Thymus (tissue), 14 donors: ENCODE measurements at places on chromosomes 12 and 14.

DNA sequence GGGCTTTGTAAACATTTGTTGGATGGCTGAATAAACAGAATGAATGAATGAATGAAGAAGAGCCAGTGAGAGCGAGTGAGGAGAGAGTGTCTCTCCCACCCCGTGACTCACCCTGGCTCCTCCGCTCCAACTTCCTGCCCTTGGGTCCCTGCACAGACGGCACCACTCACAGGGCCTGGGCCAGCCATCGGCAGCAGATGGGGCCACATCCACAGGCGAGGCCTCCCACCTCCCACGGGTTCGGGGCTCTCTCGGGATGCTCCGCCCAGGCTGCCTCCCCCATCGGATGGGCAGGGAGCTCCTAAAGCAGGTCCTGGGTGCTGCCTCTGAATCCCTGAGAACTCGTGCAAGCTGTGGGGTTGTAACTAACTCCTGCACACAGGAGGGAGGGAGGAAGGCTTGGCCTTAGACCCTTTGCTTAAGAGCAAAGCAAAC lies 41.3 kb downstream of the CCNK start:
- no peak for DNase-seq

DNA sequence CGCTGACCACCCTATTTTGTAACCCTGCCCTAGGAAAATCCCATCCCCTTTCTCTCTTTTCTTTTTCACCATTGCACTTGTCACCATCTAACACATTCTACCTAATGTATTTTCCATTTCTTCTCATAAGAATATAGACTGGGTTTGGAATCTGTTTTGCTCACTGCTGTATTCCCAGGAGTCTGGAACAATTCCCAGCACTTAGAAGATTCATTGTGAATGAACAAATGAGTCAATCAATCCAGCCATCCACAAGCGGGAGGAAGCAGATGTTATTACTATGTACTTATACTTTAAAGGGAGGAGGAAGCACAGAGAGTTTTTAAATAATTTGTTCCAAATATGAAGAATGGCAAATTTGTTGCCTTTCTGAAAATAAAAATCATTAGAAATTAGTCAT lies 142.1 kb downstream of the KIF21A start:
- no peak for DNase-seq

DNA sequence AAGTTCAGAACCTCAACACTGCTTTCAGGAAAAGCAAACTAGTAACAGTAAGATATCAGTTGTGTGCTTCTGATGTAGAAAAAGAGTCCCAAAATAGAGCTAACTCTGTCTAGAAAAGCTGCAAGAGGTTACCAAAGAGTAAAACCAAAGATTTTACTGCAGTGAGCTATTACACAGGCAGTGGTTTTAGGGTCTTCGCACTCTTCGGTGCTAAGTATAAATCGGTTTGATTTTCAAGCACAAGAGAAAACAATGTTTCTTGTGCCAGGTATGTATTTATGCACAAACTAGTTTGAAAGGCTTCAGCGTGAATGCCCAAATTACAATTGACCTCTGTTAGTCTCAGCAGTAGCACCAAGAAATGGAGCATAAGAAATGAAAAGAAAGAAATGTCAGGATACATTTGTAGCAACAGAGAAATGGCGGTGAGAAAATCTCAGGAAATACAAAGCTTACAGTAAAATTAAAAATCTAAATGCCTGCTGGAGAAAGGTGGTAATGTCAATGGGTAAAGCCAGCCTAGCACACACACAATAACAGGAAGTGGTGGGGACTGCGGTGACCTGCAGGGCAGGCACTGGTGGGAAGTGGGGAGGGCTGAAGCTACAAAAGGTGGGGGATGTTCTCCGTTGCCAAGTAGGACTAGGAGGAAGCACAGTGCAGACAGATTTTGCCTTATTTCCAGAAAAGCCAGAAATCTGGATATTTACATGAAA lies 18.0 kb upstream of the DYRK2 start:
- peak; percentile 93 for DNase-seq

GRCh38 chr12:23751641-23752040 lies 197.8 kb downstream of the SOX5 start:
- DNase-seq: no peak

DNA sequence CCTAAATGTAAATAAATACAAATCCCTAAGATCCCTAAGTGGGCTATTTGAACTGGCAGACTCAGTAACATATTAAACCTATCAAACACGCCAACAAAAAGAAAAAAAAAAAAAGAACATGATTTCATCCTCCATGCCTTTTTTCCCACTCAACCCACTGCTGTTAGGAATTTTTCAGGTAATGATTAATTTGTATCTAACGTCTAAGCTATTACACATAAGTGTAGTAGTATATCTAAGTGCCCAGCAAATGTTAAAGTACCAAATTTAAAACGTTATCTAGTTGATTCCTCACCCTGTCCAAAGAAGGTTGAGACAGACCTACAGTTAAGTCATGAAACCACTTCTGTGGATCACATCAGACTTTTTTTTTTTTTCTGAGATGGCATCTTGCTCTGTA lies 16.4 kb upstream of the ARID4A start:
- DNase-seq: no peak

- DNase-seq: no peak
Observed at GRCh38 chr12:131597333-131597732, 113.6 kb upstream of the SFSWAP start.

DNA sequence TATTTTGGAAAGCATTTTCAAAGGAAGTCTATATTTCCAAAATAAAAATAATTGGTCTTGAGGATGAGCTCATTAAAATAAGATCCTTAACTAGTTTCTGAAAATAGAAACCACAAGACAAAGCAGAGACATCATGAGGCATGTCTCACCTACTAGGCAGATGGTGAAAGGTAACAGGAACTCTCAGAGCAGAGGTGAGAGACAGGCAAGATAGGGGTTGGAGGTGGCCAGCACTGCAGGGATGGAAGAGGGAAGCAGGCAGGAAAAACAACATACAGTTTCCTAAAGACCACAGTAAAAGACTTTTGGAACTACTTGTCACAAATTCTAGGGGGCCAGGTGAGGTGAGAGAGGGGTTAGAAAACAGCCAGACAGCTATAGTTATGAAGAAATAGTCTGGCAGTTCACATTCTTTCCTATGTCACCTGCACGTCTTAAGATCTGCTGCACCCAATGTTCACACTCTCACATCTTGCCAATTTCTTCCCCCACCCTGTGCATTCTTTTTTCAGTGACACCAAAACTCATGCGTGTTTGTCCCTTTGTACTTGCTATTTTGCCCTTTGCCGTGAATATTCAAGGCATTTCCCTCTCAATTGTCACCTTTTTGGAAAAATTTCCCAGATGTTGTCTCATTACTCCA lies 341.7 kb upstream of the KITLG start:
- no peak for DNase-seq

- peak; percentile 78 for DNase-seq
Observed at GRCh38 chr14:51846631-51847488, 13.6 kb upstream of the GNG2 start.

GRCh38 chr14:60732840-60733483 lies 1.6 kb upstream of the MNAT1 start:
- DNase-seq: no peak

GRCh38 chr12:13069380-13069779 lies 25.2 kb downstream of the FAM234B start:
- no peak for DNase-seq

DNA sequence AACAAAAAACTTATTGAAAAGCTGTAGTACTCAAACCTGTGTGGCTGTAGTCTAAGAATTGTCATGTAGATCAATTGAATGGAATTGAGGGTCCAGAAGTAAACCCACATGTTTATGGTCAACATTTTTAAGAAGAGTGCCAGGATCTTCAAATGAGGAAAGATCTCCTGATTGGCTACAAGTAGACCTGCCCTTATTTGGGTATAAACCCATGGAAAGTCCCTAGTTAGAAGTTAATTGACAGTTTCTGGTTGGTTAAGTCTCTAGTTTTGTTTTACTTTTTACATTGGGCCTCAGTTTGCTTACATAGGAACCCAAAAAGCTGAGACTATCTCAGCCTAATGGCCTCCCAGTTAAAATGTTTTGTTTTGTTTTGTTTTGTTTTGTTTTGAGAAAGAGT lies 91.9 kb upstream of the RESF1 start:
- DNase-seq: no peak

GRCh38 chr12:120734210-120734609 lies 8.6 kb downstream of the ACADS start:
- no peak for DNase-seq

DNA sequence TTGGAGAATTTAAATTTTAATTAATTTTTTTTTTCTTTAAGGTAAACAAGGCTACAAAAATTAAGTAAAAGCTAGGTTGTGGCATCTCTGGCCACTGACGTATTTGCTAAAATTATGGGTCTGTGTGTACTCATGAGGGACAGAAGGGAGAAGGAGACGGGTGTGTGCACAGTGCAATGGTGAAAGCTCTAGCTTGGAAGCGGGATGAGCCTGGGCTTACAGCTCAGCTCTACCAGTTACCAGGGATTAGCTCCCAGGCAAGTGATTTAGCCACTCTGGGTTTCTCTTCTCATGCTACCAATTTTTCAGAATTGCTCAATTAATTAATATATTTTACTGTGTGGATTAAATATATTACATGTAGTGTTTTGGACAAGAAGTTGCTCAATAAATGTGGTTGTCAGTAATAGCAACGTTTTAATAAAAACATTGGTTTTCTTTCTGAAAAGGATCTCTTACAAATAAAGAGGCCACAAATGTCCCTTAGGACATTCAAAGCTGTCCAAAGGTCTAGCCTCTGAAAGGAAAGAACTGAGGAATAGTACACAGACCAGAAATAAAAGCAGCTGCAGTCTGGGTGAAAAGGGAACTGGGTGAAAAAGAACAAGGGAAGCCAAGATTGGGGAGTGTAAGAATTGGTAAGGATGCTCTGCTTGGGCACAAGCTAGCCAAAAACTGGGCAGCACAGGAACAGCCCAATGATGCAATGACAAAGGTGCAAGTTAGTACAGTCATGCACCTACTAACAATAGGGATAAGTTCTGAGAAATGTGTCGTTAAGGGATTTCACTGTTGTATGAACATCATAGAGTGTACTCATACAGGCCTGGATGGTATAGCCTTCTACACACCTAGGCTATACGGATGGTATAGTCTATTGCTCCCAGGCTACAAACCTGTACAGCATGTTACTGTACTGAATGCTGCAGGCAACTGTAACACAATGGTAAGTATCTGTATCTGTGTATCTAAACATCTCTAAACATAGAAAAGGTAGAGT lies 61.7 kb downstream of the FERMT2 start:
- DNase-seq: no peak

- DNase-seq: peak; percentile 53
Observed at GRCh38 chr14:91573894-91574837, 64.1 kb upstream of the PPP4R3A start.

DNA sequence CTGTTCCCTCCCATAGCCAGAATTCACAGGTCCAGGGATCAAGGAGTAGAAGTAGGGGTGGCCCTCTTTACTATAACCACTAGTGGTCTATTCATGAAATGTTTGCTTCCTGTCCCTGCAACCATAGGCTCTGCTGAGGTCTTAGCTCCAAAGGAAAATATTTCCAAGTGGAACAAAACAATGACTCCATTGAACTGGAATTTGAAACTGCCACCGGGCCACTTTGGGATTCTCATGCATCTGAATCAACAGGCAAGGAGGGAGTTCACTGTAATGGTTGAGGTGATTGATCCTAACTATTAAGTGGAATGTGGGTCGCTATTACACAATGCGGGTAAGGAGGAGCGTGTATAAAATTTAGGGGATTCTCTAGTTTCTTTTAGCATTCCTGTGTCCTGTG lies 197.0 kb downstream of the ETNK1 start:
- no peak for DNase-seq

DNA sequence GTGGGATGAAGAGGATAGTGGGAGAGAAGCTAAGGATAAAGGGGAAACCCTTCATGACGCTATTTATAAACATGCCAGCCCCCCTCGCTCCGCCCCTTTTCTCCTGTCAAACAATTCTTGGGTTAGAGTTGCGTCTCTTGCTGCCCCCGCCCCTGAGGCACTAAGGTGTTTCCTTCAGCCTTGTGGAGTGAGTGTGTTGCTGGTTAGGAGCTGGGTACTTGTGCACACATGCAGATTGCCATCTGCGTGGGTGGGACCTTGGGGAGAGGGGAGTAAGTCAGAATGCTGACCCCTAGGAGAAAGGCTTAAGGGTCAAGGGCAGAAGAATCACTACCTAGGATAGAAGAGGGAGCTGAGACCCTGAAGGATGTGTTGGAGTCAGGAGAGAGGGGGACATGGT lies 5.4 kb downstream of the FOXJ2 start:
- no peak for DNase-seq
